ENCODE measurements at places on chromosomes 7 and 10.

DNA sequence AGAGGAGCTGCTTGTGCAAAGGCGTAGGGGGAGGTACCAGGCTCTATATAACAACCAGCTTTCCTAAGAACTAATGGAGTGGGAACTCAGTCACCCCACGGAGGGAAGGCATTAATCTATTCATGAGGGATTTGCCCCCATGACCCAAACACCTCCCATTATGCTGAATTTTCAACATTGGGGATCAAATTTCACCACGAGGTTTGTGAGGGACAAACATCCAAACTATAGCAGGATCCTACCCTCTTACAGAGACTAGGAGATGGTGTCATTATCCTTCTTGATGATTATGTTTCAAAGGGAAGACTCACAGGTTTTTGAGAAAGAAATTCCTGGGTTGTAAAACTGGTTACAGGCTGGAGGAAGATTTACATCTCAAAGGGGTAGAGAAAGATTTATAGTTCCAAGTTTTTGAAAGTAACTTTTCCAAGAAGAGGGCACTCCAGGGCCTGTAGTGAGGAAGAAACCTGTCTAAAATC is 295.0 kb upstream of the DKK1 start:
- no peak for DNase-seq

DNA sequence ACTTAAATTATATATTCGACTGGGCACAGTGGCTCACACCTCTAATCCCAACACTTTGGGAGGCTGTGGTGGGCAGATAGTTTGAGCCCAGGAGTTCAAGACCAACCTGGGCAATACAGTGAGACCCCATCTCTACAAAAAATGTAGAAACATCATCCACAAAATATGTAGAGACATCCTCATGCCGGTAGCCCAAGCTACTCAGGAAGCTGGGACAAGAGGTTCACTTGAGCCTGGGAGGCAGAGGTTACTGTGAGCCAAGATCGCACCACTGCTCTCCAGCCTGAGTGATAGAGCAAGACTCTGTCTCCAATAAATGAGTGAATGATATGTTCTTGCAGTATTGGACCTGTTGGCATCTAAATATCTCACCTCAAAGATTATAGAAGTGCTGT is 22.6 kb upstream of the TNS3 start:
- no peak for DNase-seq

DNA sequence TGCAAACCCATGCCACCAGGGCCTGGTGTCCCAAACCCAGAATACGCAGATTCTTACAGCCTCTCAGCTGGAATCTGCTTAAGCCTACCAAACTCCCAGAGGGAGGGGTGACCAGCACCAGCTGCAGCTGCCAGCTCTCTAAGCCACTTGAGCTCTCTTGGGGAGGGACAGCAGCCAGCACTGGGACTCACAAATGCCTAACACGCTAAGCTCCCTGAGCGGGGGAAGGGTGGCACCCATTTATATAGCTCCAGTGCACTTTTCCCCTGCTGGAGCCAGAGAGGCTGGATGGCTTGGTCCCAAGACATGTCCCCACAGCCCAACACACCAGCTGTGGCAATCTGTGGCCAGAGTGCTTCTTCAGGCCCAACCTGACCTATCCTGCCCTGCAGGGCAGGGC is 326.8 kb upstream of the NRG3 start:
- no peak for DNase-seq

DNA sequence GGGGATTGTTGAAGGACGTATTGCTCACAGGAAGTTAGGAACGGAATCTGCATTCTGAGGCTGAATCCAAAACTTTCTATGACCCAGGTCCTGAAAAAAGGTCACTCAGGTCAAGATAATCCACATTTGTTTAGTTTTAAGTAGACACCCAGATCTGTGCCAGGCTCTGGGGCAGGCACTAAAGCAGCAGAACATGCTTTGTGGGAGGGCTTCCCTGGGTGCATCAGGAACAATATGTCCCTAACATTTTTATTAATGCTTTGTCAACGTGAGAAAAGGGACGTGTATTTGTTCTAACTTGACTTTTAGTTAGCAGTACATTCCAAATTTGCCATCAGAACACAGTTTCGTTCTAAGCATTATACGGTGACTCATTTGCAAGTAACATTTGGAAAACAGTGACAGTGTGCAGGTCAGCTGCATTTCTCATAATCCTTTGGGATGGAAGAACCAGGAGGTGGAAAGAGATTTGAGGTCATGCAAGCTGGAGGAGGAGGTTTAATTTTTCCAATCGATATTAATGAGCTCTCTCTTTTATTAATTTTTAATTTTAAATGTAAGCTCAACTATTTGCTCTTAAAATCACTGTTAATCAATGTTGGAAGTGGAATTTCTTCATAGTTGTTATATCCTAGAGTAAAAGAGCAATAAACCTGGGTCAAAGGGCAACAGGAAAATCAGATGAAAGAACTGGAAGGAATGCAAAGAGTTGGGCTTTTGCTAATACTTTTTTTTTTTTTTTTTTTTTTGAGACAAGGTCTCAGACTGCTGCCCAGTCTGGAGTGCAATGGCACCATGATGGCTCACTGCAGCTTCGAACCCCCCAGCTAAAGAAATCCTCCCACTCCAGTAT is 35.0 kb downstream of the TAS2R41 start:
- DNase-seq: no peak

GRCh38 chr10:114234132-114234531 is 4.9 kb upstream of the VWA2 start:
- DNase-seq: no peak

GRCh38 chr7:42272793-42273665 is 36.0 kb upstream of the GLI3 start:
- no peak for DNase-seq

DNA sequence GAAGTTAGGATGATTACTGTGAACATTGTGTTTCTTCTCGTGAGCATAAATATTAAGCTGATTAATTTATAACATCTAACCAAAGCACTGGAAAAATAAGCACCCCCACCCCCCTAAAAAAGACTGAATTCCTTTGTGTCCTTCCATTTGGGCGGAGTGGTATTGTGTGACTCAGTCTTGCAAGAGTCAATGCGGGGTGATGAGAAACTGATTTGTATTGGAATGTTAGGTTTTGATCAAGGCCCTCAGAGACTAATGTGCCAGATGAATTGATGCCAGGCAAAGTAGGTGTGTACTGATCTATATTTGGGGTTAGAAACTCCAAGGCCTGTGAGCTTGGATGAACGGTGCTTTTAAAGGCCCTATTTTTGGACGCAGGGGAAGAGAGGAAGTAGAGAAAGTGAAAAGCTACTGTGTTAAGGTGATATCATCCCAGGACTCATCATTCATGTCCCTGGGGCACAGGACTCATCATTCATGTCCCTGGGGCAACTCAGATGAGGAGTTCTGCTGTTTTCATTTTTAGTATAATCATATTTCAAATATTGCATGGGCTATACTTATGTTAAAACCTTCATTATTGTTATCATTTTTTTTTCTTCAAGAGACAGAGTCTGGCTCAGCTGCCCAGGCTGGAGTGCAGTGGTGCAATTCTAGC is 61.3 kb upstream of the PTN start:
- DNase-seq: no peak

- DNase-seq: no peak
Measured at GRCh38 chr7:34939175-34939574, 98.1 kb downstream of the DPY19L1 start.

DNA sequence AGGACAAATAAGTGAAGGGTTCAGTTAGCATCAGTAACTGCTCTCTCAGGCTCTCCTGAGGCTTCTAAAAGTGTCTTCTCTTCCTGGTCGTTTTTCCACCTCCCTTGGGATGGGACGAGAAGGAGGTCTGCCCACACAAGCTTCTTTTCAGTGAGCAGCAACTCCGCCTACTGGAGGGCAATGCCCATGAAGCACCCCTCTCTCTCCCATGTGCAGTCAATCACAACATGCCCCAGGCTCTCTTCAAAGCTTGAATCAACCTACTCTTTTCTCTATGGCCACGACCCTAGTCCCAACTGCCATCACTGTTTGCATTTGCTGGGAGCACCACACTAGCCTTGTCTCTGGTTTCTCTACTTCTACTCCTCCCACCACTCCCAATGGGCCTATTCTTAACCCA is 135.6 kb downstream of the RPS24 start:
- no peak for DNase-seq

- no peak for DNase-seq
Measured at GRCh38 chr10:90591629-90592028, 266.2 kb downstream of the HTR7 start.

GRCh38 chr10:47379445-47379785 is 4.7 kb downstream of the ZNF488 start:
- no peak for DNase-seq

- no peak for DNase-seq
Measured at GRCh38 chr7:137904833-137905232, 58.1 kb upstream of the DGKI start.

GRCh38 chr10:44973323-44974081 is 5.1 kb downstream of the DEPP1 start:
- no peak for DNase-seq

DNA sequence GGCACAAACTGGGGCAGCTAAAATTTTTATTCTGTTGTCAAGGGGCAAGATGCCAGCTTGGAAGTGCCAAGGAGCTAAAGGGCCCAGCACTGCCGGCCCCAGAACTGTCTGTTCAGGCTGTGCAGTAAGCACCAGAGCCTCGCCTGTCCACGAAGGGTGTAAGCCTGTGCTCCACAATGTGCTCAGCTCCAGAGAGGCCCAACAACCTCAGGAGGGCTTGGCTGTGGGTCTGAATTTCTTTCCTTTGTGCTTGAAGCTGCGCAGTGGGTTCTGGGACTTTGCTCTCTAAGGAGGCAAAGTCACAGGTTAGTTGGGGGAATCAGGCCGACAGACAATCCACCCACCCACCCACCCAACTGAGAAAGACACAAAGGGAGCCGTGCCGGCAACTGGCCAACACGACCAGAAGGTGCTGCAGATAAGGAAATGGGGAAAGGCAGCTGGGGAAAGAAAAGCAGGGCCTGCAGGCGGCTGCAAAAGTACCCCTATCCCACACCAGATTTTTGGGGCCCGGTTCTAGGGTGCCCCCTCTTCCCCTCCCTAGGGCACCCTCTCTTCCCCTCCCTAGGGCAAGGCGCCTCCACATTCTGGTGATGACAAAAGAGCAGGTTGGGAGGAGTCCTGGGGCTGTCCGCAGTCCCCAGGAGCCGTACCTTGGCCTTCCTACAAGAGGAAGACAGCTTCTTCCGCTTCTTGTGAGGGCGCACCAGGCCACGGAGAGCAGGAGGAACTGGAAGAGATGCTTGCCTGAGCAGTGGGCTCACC is 7.7 kb downstream of the DDX56 start:
- DNase-seq: no peak

DNA sequence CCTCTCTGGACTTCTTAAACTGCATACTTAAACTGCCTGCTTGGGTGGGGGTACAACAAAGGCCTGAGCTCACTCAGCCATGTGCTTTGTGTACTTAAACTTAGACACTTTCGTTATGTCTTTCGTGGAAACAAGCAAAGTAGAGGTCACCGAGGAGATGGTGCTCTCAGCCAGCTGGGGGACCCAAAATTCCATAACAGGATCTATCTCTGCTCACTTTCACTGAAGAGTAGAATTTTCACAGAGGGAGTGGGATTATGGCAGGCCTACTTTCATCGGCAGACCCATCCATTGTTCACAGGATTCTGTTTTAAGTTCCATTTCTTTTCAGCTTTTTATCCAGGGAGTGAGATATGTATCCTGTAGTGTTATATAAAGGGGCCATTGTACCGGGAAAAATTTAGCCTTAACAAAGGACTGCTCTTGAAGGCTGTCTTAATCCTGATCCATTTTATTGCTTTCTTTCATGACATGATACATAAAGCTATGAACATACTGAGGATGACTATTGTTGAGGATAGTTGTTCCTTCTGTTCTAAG is 370.0 kb upstream of the GHITM start:
- no peak for DNase-seq

GRCh38 chr7:48426966-48427555 is 255.8 kb downstream of the ABCA13 start:
- no peak for DNase-seq

DNA sequence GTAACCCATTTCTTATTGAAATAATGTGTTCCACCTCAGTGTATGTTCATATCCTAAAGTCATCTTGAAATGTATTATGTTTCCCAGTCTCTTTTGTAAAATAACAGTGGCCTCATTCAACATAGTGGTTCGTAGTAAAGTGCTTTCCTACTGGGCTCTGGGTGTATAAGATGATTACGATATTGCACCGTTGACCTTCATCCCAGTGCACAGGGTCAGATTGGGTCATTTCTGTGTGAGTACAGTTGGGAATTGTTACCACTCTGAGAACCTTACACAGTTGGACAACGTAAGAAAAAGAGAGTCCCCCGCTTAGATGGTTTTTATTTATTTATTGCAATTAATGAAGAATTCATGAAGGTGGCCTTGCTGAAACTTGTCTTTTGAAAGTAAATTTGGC is 135.6 kb downstream of the CHN2 start:
- no peak for DNase-seq

DNA sequence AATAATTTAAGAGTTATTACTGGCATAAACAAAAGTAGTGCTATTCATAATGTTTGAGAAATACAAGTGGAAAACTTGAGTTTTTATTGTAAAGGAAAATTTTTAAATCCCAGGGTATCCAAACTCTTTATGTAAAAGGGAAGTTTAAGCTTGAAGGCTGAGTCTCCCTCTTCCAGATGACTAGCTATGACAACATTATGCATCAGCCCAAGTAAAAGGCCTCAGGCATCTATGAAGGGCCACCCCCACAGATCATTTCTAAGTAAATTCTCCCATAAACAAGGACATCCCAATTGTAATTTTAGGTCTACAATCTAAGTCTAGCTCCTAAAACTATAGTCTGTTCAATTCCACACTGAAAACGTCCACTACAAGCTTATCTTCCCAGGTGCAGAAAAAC is 166.2 kb upstream of the STEAP1 start:
- no peak for DNase-seq

GRCh38 chr7:336810-337566 is 47.0 kb downstream of the FOXL3 start:
- peak; percentile 27 for DNase-seq

- no peak for DNase-seq
Measured at GRCh38 chr7:22256541-22257096, 100.3 kb downstream of the RAPGEF5 start.

GRCh38 chr7:91784469-91784868 is 96.0 kb downstream of the MTERF1 start:
- DNase-seq: no peak

DNA sequence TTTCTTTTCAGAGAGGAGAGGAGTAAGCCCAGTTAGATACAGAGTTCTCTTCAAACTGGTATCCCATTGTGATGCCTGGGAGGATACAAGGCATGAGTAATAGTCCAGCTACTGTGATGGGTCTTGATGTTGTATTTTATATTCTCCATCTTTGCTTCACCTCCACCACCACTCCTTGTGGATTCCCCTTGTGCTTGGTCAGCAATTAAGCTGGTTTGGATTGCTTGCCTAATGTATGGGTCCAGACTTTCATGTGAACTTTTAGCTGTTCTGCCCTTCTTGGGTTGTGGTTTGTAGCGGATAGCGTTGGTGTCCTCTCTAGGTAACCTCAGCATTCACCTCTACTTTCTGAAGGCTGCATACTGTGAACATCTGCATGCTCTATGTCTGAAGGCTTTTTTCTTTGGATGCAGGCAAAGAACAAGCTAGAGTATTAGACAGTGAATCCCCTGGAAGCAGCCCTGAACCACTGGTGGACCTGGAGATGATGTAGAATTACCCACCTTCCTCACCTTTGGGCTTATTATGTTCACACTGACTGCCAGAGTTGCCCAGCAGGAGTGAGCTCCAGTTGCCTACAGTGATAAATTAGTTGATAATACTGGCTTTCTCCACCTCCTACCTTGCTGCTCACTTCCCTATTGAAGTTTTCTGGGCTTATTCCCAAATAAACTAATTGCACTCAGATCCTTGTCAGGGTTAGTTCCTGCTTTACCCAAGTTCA is 126.5 kb upstream of the MTPN start:
- DNase-seq: no peak

All from activated CD4-positive, alpha-beta T cell treated with anti-CD3 and anti-CD28 coated beads, Interleukin-2, amount 10 ng/mL, durations not matched to agents 7 days and 5 days (primary cell).